ENCODE measurements at places on chromosomes 11 and 22. TPM values are rescaled to one million over a fixed set of nuclear protein-coding genes. Genes with fewer than 3 reads are reported as not detected.
A peak's percentile ranks its signal among the peaks of the same experiment; 100 is the strongest.

The ZP1 gene
- not detected for total RNA-seq

The MRGPRE gene
- 0.36 TPM for total RNA-seq

DNA sequence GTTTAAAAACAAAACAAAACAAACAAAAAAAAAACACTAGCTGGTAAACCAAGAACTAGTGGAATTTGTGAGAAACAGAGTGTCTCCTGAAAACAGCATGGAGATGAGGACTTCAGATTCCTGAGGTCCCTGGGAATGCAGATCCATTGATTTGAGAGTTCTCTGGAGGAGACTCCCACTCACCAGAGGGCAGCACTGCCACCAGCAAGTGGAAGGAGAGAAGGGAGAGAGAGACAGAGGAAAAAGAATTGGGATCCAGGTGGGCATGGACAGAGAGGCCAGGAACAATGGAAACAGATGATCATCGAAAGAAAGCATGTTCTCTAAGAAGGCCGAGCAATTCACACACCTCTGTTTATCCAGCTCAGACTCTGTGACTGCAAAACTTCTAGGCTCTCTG is 31.8 kb downstream of the ETS1 start:
- no peaks in the 10 kb centered on the region for H3K27me3 ChIP-seq
- H3K4me3 ChIP-seq, result no peak overlapping the region
- peaks cover 41% of the 10 kb centered on the region for H3K4me1 ChIP-seq
- no peaks in the 10 kb centered on the region for H3K36me3 ChIP-seq
- peak overlapping the region; percentile 95 for H3K27ac ChIP-seq
- no peak for DNase-seq

DNA sequence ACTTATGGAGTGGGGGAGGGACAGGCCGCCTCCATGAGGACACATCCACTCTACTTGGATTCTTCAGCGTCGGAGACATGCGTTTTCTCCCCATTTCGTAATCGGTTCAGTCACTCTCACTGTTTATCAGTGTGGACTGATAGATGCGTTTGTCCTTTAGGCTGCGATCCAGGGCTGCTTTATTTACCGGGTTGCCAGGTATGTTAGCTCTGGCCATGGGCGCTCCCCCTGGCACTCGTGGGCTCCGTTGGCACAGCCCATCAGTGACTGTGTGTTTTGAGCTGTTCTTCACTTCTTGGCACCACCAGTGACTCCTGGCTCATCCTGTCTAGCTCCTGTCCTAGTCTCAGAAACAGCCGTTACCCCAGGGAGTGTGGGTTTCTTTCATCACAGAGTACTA is 1203.3 kb downstream of the BRD1 start:
- no peak for DNase-seq
- no peak overlapping the region for H3K27ac ChIP-seq
- no peak overlapping the region for H3K4me3 ChIP-seq
- H3K36me3 ChIP-seq, result no peaks in the 10 kb centered on the region
- no peaks in the 10 kb centered on the region for H3K4me1 ChIP-seq

- H3K27me3 ChIP-seq, result no peaks in the 10 kb centered on the region
- no peaks in the 10 kb centered on the region for H3K36me3 ChIP-seq
- H3K27ac ChIP-seq, result no peak overlapping the region
- no peak overlapping the region for H3K4me3 ChIP-seq
- H3K4me1 ChIP-seq, result no peaks in the 10 kb centered on the region
Observed at GRCh38 chr11:84800755-84801346, 826.3 kb downstream of the DLG2 start.

The CCDC15 gene
- 0.25 TPM for total RNA-seq

GRCh38 chr11:7969756-7970646 is 4.8 kb upstream of the NLRP10 start:
- peaks cover 4% of the 10 kb centered on the region for H3K27me3 ChIP-seq
- H3K36me3 ChIP-seq, result no peaks in the 10 kb centered on the region
- no peak for DNase-seq
- H3K4me3 ChIP-seq, result no peak overlapping the region
- H3K4me1 ChIP-seq, result no peaks in the 10 kb centered on the region

DNA sequence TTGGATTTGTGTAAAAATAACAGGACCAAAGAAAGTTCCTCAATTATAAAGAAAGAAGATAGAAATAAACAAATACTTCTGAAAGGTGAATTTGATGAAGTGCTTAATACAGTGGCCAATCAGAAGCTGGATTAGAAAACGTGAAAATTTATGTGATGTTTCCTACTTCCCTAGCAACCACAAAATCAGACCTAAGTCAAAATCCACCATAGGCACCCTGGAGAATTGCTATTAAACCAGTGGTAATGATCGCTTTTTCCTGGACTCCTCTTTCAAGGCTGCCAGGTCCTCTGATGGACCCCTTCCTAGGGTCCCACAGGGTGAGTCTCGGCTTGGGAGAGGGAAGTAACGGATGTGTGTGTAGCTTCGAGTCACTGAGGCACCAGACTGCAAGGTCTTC is 9.6 kb downstream of the WT1 start:
- peaks cover 47% of the 10 kb centered on the region for H3K4me1 ChIP-seq
- H3K27ac ChIP-seq, result peak overlapping the region; percentile 63
- peak overlapping the region; percentile 56 for H3K4me3 ChIP-seq
- peaks cover 89% of the 10 kb centered on the region for H3K27me3 ChIP-seq
- H3K36me3 ChIP-seq, result no peaks in the 10 kb centered on the region
- no peak for DNase-seq

The TRPC6 gene
- total RNA-seq, result 0.22 TPM

GRCh38 chr11:113730887-113731726 is 25.0 kb upstream of the TMPRSS5 start:
- no peaks in the 10 kb centered on the region for H3K4me1 ChIP-seq
- DNase-seq, result no peak

The PAX6 gene
- not detected for total RNA-seq

The PLXNB2 gene
- 50.2 TPM for total RNA-seq
